ENCODE measurements at places on chromosomes 7 and 10. TPM values are rescaled to one million over a fixed set of nuclear protein-coding genes. Genes with fewer than 3 reads are reported as not detected.

GRCh38 chr10:62803724-62804355, 680 bp upstream of the ADO start:
- ATAC-seq: no peak

DNA sequence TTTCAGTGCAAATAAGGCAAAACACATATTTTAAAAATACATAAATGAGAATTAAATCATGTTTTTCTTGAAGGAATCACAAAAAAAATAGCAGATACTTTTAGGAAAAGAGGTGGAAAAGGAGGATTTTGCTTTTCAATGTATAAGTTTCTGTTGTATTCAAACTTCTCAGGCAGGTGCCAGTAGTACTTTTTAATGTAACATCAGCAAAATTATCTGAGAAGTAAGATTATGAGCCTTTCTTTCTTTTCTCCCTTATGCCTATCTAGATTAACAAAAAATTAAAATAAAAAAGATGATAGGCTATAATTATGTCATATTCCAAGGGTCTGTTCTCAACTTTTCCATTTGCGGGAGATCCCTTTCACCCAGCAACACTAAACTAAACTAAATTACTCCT, 2.6 kb downstream of the DRGX start:
- no peak for ATAC-seq

DNA sequence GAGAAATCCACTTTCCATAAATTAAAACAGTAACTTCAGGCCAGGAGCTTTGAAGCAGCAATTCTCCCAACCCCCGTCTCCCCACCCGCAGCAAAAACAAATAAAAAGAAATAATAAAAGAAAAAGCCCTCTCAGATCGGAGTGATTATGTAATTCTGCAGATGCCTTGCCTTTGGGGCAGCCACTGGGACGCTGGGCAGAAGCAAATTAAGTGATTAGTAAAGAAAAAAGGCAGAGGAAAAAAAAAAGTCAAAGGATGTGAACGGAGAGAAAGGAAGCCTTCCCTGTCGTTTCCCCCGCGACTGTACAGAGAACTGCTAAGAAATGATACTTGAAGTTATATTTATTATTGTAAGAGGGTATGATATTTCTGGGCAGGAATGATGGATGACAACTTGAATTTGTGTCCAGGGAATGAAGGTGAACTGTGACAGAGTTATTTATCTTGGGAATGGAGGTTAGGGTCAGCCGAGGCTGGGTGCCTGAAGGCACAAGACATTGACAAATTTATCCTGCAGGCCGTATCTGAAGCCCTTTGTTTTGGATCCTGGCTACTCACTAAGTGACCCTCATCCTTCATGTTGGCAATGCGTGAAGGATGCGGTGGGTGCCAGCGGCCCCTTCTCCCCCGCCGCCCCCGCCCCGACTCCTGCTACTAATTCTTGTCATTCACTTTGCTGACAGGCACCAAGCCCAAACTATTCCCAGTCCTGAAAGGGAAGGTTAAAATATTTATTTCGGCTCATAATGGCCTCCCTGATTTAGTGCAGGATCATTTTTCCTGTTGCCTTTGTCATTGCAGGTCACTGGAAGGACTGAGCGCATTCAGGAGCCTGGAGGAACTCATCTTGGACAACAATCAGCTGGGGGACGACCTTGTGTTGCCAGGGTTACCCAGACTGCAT, 604.0 kb downstream of the LRMDA start:
- no peak for ATAC-seq

DNA sequence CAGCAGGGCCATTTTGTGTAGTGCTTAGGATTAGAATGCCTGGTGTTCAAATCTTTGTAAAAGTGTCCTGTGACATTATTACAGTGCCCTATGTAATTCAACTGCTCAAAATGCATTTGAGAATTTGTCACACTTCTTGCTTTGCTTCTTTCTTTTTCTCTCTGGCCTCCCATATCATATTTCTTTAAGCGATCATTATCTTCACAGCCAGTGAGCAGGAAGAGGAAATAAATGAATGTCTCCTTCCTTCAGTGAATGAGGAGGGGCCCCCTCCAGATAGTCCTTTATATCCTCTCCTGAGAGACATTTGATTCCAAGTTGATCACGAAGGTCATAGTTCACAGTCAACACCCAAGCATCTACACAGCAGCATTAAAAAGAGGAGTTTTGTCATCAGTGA, 425.1 kb upstream of the NPVF start:
- no peak for ATAC-seq

DNA sequence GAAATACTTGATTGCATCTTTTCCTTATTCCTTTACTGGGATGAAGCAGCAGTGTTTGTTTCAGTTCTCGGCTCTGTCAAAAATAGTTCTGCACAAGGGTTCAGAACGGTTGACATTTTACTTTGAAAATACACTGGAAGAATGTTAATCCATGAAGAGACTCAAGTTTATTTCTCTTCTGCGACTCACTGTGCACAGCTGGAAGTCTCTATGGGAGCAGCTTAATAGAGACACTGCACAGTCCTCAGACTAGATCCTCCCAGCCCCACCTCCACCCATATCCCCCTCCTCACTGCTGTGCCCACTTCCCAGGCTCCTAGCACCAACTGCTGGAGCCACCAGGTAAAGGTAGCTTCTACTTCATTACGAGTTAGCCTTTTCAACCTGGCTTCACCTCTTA, 517.8 kb downstream of the GRID1 start:
- ATAC-seq: no peak

DNA sequence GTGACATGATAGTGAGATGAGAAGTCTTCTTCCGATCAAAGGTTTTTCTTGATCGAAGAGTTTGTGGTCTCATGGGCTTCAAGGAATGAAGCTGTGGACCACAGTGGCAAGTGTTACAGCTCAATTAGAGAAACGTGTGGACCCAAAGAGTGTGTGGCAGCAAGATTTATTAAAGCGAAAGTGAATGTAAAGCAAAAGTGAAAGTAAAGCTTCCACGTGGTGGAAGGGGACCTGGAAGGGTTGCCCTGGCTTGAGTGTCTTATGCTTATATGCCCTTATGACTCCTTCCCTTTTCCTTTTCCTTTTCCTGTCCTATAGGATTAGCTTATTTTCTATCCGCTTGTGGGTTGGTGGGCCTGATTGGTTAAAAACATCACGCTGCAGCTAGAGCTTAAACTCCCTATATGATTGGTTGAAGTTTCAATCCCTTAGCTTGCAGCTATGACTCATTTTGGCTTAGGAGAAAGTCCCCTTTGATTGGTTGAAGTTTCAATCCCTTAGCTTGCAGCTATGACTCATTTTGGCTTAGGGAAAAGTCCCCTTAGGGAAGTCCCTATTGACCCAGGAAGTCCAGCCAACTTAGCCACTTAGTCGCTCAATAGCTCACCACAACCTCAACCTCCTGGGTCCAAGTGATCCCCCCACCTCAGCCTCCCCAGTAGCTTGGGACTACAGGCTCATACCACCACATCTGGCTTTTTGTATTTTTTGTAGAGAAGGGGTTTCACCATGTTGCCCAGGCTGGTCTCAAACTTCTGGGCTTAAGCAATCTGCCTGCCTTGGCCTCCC, 34.7 kb downstream of the MRPS24 start:
- no peak for ATAC-seq

The HOGA1 gene
- 1.7 TPM for total RNA-seq

DNA sequence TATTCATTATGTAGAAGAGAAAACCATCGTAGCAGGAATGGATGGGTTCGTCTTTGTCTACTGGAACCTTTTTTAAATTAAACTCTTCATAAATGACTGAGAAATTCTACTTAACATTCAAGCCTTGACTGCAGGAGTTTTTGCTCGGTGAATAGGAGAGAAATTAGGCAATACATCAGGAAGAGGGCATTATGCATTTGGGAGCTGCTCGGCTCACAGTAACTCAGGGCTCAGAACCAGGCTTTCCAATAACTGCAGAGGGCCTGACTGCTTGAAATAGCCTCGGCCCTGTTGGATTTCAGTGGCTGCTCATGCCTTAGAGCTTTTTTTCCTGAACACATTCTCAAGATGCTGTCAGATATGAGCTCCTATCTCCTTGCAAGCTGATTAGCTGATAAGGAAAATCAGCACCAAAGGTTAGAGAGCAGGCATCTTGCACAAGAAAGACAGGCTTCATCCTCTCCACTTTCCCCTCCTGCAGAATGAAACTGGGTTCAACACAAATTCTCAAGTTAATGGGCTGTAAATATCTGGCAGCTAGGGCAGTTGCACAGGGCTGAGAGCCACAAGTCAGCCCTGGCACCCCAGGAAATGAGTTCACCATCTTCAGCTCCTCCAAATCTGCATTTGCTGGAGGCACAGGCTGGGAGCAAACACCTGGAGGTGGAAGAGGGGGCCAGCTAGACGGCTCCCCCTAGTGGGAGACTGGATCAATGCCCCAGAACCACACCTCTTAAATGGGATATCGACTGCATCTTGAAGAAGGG, 24.3 kb downstream of the TECTB start:
- ATAC-seq: peak; percentile 39

GRCh38 chr7:79615871-79616640, 162.6 kb upstream of the MAGI2 start:
- ATAC-seq: no peak

Data from esophagus mucosa (tissue), 1 donor.